ENCODE measurements at places on chromosomes 4 and X. TPM values are rescaled to one million over a fixed set of nuclear protein-coding genes. Genes with fewer than 3 reads are reported as not detected.
A peak's percentile ranks its signal among the peaks of the same experiment; 100 is the strongest.

Gene FABP2
- not detected for total RNA-seq

Gene TRIML2
- total RNA-seq = not detected

DNA sequence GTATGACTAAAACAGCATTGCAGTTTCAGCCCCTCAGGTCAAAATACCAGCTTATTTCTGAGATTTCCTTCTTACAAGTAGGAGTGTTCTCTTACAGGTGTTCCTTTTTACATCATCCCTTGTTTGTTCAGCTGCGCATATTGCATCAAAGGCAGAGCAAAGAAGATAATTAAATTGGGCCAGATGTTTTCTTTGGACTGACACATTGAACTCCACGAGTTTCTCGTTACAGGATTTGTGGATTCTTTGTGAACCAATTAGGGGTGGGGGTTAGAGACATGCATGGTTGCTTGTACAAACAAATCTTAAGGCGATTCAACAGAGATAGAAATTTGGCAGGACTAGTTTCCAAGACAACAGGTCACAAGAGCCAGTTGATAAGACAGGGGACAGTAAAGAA lies 95.7 kb downstream of the SPANXN4 start:
- no peak for DNase-seq

Gene LGI2
- 4.6 TPM for total RNA-seq

GRCh38 chr4:7732263-7732662 lies 207.4 kb downstream of the AFAP1 start:
- DNase-seq = no peak

Gene IKBKG
- 20.3 TPM for total RNA-seq

Gene FGG
- total RNA-seq = not detected

Gene REELD1
- total RNA-seq = not detected

DNA sequence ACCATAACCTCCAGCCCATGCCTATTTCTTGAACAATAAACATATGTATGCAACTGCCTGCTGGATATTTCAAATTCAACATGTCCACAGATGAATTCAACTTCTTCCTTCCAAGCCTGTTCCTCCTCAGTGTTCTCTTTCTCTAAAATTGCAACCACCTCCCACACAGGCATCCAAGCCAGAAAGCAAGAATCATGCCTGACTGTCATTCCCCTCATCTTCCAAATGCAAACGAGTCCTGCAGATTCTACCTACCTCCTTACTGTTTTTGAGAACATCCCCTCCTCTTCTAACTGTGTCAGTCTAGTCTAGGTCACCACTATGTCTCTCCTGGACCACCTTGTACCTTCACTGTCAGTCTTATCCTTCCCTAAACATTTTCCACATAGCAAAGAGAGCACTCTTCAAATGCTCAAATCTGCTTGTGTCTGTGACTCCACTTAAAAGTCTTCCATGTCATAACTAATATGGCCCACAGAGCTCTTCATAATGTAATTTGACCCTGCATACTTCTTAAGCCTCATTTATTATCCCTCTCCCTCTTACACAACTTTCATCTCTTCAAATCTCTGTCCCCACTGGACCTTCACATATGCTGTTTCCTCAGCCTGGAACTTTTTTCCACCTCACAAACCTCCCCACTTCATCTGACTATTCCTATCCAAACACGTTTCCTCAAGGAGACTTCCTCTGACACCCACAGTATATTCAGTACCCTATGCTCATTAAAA lies 25.7 kb downstream of the MAPK10 start:
- DNase-seq = no peak

DNA sequence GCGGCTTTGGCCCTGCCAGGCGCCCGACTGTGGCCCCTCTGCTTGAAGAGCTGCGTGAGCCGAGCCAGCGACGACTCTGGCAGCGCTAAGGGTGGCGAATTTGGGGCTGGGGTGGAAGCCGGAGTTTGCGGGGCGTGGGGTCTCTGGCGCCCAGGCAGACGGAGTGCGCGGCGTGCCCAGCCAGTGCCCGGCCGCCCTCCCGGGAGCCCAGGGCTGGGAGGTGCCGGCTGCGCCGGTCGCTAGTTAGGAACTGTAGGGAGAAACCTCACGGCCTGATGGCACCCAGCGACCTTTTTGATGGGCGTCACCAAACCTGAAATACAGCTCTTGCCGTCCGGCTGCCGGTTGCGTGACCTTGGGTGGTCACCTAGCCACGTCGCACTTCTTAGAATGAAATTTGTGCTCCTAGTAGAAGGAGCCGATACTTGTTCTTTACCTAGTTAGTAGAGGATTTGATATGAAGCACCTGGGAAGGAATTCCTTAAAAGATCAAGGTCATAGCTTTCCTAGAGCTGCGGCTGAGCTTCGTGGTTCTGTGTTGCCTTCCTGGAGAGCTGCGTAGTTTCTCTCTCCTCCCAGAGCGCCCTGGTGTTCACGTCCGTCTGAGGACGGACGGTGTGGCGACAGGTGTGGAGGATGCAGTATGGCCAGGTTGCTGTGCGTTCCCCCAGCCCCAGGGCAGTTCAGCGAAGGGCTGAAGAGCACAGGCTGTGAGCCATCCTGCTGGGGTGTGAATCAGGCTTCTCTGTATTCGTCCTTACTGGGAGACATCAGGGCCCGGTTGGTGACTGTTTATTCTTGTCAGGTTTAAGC lies 680 bp downstream of the MAEA start:
- no peak for DNase-seq

DNA sequence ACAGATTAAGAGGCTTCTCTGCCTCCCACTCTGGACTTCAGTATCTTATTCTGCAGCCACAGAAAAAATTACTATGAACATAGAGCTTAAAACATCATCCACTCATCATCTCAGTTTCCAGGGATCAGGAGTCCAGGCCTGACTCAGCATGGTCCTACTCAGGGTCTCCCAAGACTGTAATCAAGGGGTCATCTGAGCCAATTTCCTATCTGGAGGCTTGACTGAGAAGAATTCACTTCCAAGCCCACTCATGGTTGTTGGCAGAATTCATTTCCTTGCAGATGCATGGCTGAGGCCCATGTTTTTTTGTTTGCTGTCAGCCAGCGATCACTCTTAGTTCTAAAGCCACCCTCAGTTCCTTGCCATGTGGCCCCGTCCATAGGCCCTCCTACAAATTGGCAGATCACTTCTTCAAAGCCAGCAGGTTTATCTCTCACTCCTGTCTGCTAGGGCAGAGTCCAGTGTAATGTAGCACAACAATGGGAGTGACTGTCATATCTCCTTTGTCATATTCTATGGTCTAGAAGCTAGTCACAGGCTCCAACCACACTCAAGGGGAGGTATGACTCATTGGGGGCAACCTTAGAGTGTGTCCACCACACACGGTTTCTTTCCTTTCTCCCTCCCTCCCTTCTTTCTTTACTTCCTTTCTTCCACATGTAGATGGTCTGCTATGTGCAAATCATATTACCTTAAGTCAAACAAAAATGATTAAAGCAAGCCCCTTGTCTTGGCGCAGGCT lies 251.6 kb downstream of the QDPR start:
- DNase-seq = no peak

GRCh38 chr4:94582517-94582916 lies 130.8 kb downstream of the PDLIM5 start:
- no peak for DNase-seq

Gene NAA15
- total RNA-seq = 81.9 TPM

GRCh38 chr4:44231006-44231405 lies 217.6 kb downstream of the KCTD8 start:
- DNase-seq = no peak

GRCh38 chr4:126752126-126752525 lies 880.6 kb upstream of the INTU start:
- DNase-seq = no peak

- DNase-seq = no peak
These were observed 69.7 kb downstream of the SPIN4 start for GRCh38 chrX:63281465-63281864.

GRCh38 chr4:25797136-25797535 lies 65.7 kb downstream of the SEL1L3 start:
- DNase-seq = no peak

DNA sequence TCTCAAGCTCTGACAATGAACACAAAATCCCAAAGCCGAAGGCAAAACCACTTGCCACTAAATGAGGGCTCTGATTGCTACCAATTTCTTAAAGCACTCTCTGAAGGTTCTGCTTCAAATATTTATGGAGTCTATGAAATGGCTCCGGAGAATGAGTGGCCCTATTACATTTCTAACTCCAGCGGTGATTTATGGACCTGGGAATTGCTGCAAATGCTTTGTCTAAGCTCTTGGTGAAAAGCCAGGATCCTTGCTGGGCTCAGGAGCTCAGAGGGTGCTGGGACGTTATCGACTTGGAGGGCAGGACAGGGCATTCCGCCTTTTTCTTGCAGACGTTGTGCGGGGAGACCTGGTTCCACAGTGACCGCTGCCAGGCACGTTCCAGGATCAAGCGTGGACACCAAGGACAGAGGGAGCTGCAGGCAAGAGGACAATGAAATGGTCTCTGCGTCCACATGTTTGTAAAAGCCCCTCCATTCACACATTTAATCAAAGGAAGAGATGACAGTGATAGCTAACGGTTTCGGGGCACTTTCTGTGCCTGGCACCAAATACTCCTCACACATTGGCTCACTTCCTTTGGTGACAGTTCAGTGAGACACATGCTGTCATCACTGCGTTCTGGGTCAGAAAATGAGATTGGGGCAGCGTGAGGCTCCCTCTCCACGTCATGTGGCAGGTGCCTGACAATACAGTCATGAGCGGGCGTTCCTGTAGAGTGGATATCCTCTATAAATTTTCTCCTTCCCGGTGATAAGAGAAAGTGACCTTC lies 58.8 kb downstream of the C4orf50 start:
- no peak for DNase-seq

GRCh38 chr4:5040856-5041620 lies 10.2 kb upstream of the STK32B start:
- no peak for DNase-seq

- no peak for DNase-seq
These were observed 31.9 kb upstream of the RASGEF1B start for GRCh38 chr4:81503586-81503985.

Gene FAM114A1
- total RNA-seq = 11.3 TPM

Gene ASMT
- total RNA-seq = 0.44 TPM

- no peak for DNase-seq
These were observed 5.0 kb downstream of the RPL36A start for GRCh38 chrX:101395789-101396188.

DNA sequence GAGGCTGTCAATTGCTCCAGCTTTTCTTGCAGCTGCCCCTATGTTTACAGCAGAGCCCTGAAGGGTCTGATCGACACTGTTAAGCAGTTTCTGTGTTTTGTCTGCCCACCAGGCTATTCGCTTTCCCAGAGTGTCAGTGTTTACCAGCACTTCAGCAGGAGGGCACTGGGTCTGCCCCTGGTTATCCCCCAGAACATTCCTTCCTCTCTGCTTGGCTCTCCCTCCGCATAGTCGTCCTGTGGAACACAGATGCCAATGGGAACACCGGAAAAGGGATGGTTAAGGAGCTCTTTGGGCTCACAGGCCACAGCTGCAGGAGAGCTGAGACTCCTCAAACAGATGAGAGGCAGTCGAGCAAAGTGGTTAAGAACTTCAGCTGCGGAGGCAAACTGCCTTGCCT lies 71.3 kb upstream of the FBXW7 start:
- no peak for DNase-seq

DNA sequence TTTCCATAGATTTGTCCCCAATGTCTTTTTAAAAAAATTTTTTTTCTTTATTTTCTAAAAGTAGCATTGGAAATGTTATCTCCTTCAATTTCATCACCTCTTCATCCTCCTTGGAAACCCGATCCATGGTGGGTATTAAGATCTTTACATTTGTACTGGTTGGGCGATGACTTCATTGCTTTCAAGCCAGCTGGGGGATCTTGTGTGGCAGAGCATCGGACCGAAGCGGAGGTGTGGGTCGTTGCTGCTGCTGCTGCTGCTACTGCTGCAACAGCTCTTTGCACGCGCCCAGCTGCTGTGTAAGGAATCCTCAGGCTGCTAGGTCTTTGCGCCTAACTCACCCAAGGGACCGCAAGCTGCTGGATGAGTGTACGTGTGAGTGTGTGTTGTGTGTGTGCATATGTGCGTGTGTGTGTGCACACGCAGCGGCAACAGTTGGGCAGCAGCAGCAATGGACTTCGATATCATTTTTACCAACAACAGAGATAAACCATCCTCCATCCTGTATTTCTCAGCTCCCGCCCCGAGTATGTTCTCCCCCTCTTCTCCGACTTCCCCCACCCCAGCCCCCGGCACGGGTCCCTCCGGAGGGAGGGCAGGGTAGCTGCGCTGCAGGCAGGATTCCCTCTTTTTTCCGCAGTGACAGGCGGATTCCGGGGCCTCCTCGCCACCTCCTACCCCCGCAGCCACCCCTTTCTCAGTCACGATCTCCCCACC lies 768 bp upstream of the CDKL5 start:
- DNase-seq = peak; percentile 4

DNA sequence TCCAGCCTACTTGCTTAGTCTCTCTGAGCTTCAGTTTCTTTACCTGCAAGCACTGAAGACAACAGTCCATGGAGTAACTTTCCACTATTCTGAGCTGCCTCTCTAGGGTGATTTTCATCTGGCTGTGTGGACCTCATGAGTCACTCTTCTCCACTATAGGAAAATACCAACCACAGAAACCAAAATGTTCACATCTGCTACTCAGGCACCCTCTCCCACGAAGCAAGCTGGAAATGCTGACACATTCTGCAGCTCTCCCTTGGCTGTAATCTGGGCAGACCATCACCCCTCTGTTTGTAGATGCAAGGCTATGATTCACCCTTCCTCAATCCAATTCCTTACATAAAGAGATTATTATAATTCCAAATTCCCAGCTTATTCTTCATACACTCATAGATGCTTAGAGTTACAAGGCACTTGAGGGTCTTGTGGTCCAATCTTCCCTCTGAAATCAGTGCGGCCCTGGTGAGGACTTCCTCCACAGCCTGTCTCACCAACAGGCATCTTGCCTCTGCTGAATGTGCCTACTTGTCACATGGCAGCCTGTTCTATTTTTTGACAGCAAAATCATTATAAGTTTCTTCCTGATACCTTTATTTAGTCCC lies 97.0 kb upstream of the LNX1 start:
- no peak for DNase-seq

- no peak for DNase-seq
These were observed 91.8 kb downstream of the KCNIP4 start for GRCh38 chr4:21856754-21857153.

- no peak for DNase-seq
These were observed 236.7 kb upstream of the MAB21L2 start for GRCh38 chr4:150345207-150345744.

DNA sequence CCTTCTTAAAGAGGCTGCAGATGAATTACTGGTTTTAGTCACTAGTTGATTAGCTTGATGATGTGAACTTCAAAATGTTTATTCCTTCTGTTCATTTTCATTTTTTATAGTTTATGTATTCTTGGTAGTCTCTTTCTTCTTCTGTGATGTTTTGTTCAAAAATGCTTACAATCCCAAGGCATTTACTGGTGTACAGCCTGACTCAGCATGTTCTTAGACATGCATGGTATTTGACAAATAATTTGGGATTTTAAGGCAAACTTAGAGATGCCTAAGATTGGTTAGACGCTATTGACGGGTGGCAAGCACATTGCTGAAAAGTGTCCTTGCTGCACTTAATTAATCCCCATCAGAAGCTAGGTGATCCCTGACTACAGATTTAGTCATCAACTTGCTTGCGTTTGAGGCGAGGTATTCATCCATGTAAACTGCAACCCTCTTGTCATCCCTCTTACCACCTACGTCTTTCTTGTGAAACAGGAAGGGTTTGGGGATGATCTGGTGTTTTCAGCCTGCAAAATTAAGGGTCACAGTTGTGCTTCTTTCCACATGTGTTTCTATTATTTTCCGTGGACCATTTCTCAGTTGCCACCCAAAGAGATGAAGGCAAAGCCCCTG lies 331.8 kb downstream of the DKK2 start:
- DNase-seq = no peak

GRCh38 chr4:20203508-20203907 lies 48.2 kb upstream of the SLIT2 start:
- DNase-seq = no peak

Gene SHISA3
- total RNA-seq = 24.2 TPM

Gene HSFX2
- not detected for total RNA-seq

- no peak for DNase-seq
These were observed 26.4 kb downstream of the GAK start for GRCh38 chr4:905485-906338.
